ENCODE measurements at places on chromosomes 16 and 17. TPM values are rescaled to one million over a fixed set of nuclear protein-coding genes. Genes with fewer than 3 reads are reported as not detected.

DNA sequence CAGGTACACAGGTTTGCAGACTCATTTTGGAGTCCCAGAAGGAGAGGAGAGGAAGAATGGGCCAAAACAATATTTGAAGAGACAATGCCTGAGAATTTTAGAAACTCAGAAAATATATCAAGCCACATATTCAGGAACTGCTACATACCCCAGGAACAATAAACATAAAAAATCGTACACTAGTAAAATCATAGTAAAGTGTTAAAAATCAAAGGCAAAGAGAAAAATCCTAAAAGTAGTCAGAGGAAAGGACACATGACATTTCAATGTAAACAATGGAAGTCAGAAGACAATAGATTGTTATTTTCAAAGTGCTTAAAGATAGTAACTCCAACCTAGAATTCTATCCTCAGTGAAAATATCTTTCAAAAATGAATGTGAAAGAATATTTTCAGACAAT is 28.5 kb upstream of the NACA2 start:
- DNase-seq, result no peak
- H3K4me3 ChIP-seq, result no peak overlapping the region
- peaks cover 26% of the 10 kb centered on the region for H3K27me3 ChIP-seq
- H3K27ac ChIP-seq, result no peak overlapping the region
- H3K36me3 ChIP-seq, result no peaks in the 10 kb centered on the region

- H3K36me3 ChIP-seq, result no peaks in the 10 kb centered on the region
- H3K4me1 ChIP-seq, result no peaks in the 10 kb centered on the region
- peaks cover 6% of the 10 kb centered on the region for H3K27me3 ChIP-seq
- no peak overlapping the region for H3K27ac ChIP-seq
- DNase-seq, result no peak
- H3K4me3 ChIP-seq, result no peak overlapping the region
These were observed 7.7 kb upstream of the PPL start for GRCh38 chr16:4944333-4945281.

GRCh38 chr16:65349626-65350025 is 227.8 kb upstream of the CDH11 start:
- DNase-seq, result no peak
- no peak overlapping the region for H3K4me3 ChIP-seq
- H3K27ac ChIP-seq, result no peak overlapping the region
- H3K36me3 ChIP-seq, result no peaks in the 10 kb centered on the region
- no peaks in the 10 kb centered on the region for H3K4me1 ChIP-seq
- no peaks in the 10 kb centered on the region for H3K27me3 ChIP-seq

HBQ1 gene
- 1.6 TPM for total RNA-seq

Data from activated CD4-positive, alpha-beta T cell treated with anti-CD3 and anti-CD28 coated beads, Interleukin-2, amount 10 ng/mL, durations not matched to agents 24 days and 14 days (primary cell).